ENCODE measurements at places on chromosomes 1 and 21.

DNA sequence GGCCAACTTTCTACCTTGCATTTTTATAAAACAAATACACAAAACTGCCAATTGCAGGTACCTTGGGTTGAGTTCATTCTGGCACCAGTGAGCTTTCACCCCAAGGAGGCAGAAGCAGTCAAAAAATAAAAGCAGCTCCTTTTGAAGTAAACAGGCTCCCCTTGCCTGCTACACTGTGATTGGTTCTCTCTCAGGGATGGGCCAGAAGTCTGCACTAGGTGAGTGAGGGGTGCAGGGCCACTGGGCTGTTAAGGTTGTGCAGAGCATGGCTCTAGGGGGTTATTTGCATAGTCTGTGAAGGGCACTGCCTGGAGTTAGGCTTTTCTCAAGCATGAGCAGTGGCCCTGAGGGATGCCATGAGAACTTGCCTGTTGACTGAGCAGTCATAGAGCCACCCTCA lies 39.1 kb downstream of the AKNAD1 start:
- DNase-seq, result no peak

DNA sequence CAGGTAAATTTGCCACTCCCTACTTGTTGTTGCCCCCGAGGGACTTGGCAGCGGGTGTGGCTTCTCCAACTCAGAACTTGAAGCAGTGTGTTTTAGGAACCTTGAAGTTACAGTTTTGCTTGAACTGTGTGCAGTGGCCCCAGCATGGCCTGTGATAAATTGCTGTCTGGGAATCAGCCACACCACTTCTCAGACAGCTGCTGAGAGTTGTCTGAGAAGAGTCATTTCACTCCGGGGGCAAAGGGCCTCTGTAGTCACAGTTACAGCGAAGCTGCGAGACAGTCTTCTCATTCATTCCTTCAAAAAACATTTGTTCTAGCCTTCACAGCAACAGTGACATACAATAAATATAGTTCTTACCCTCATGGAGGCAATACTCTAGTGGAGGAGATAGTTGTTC lies 70.3 kb downstream of the PROX1 start:
- DNase-seq, result no peak

- DNase-seq, result no peak
These were observed 775.0 kb downstream of the USP25 start for GRCh38 chr21:16504766-16505165.

GRCh38 chr1:62516600-62516999 lies 79.8 kb downstream of the USP1 start:
- DNase-seq, result no peak

GRCh38 chr1:12501661-12502060 lies 116.3 kb downstream of the DHRS3 start:
- peak; percentile 35 for DNase-seq

- no peak for DNase-seq
These were observed 124.4 kb downstream of the BEND5 start for GRCh38 chr1:48652334-48652733.
